Pons (tissue), 1 donor: ENCODE measurements at places on chromosomes 7 and 10.
A peak's percentile ranks its signal among the peaks of the same experiment; 100 is the strongest.

DNA sequence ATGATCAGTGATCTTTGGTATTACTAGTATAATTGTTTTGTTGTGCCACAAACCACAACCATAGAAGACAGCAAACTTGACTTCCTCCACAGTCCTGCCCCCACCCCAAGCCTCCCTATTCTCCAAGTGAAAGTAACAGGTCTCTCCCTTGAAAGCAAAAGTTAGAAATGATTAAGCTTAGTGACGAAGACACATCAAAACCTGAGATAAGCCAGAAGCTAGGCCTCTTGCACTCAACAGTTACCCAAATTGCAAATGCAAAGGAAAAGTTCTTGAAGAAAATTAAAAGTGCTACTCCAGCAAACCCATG, 7.5 kb downstream of the SAR1A start:
- no peak for DNase-seq

DNA sequence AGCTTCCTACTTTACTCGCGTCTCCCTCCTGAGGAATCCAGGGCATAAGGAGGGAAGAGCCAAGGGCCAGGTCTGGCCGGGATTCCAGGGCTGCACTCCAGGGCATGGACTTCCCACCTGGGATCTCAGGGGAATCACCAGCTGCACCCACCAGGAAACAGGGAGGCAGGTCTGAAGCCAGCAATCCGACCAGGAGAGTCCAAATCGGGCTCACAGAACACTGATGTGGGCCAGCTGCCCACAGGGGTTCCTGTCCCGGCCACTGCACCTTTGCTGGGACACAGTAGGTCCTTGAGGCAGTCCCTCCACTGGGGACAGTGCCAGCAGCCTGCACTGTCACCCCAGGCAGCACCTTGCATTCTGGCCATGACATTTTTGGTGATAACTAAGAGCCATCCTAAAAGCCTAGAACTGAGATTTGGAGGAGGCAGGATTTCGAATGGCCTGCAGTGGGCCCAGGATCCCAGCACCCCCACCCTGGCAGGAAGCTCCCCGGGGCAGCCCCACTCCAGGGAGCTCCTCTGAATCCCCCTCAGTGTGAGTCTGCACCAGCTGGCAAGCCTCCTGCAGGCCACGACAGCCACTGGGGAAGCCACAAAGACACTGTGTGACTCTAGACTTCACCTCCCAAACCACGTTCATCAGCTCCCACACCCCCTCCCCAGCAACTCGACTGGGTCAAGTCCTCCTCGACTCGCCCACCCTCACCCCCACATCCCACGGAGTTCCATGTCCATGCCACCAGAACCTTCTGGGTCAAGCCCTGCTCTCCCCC, 71.5 kb upstream of the PPP2R2D start:
- no peak for DNase-seq

- DNase-seq: no peak
Observed at GRCh38 chr7:1192171-1192676, 32.2 kb upstream of the ZFAND2A start.

- DNase-seq: no peak
Observed at GRCh38 chr10:110781139-110781538, 90.6 kb upstream of the PDCD4 start.

GRCh38 chr7:99035723-99036545, 108.0 kb downstream of the SMURF1 start:
- DNase-seq: no peak

- DNase-seq: no peak
Observed at GRCh38 chr10:105259201-105259600, 618.1 kb downstream of the SORCS3 start.

GRCh38 chr10:1130226-1130625, 74.0 kb downstream of the WDR37 start:
- no peak for DNase-seq

DNA sequence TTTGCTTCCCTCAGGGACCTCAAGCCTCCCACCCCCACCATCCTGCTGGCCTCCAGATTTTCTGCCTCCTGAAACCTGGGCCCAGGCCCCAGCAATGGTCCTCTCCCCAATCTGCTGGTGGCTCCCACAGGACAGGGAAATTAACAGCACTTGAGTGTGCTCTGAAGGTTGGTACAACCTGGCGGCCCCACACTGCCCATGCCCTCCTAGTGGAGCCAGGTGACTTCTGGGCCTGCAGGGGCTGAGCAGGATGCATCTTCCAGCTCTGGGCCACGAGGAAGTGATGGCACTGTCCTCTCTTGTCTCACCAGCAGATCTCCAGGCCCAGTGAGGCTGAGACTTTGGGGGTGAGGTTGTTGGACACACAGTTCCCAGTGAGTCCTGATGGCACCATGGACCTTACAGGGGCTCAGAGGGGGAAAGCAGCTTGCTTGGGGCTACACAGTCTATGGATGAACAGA, 3.6 kb upstream of the ZMIZ1 start:
- DNase-seq: no peak

DNA sequence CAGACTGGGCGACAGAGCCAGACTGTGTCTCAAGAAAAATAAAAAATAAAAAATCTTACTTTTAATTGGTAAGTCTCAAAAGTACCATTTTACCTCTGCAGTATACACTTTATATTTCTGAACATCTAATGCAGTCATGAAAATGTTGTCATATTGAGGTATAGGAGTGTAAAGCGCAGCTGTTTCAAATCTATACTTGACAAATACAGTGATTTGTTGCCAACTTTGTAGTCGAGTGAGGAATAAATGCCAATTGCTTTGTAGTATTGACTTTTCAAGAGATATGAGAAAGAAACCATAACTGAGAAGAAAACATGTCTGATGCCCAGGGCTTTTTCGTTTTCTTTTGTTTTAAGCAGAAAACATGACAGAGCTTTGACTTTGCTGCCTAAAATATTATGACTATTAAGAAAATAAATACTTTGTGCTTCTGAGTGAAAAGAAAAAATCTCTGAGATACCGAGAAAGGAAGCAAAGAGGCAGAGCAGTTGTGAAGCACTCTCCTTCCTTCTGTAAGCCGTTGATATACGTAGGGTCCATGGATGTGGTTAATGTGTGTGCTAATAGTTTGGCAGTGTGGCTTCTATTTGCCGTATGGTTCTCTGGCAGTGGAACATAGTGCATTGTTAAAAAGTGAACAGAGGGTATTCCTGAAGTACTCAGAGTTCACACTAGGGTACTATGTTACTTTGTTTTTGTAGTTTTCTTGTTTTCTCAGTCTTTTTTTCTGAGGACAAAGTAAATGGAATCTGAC, 38.2 kb downstream of the AVL9 start:
- no peak for DNase-seq

DNA sequence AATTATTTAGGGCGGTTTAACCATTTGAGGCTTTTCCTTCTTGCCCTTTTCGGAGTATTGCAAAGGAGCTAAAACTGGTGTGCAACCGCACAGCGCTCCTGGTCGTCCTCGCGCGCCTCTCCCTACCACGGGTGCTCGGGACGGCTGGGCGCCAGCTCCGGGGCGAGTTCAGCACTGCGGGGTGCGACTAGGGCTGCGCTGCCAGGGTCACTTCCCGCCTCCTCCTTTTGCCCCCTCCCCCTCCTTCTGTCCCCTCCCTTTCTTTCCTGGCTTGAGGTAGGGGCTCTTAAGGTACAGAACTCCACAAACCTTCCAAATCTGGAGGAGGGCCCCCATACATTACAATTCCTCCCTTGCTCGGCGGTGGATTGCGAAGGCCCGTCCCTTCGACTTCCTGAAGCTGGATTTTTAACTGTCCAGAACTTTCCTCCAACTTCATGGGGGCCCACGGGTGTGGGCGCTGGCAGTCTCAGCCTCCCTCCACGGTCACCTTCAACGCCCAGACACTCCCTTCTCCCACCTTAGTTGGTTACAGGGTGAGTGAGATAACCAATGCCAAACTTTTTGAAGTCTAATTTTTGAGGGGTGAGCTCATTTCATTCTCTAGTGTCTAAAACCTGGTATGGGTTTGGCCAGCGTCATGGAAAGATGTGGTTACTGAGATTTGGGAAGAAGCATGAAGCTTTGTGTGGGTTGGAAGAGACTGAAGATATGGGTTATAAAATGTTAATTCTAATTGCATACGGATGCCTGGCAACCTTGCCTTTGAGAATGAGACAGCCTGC, 3.1 kb downstream of the FZD1 start:
- DNase-seq: no peak

DNA sequence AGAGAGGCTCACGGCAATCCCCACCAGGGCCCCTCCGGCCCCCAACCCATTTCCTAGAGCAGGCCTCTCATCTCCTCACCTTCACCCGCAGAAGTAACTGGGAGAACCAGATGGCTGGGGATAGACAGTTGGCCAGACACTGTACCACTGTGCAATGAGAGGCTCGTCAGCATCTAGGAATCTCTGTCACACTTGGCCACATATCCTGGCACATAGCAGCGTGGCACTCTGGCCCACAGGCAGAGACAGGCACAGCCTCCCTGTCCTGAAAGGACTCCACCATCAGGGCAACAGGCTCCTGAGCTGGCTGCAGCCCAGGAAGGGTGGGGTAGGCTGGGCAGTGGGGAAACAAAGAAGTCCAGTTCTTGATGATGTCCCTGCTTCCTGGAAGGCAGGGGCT, 45.8 kb downstream of the C10orf143 start:
- DNase-seq: no peak

GRCh38 chr10:128870830-128871597, 596.0 kb upstream of the MGMT start:
- no peak for DNase-seq

DNA sequence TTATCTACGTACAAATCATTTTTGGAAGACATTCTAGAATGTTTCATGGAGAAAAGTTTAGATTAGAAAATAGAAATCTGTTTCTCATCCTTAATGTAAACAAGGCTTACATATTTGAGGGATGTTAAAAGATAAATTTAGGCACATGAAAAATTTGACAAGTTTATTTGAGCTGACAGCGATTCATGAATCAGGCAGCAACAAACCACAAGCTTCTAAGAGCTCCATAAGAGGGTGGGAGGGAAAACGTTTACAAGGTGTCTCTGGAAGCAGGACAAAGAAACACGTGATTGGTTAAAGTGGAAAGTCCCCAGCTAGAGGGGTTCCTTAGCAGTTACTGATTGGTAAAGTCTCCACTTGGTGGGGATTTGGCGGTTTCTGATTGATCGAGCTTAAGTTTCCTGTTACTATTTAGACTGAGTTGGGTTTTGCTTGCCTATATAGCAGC, 228.9 kb upstream of the PITRM1 start:
- no peak for DNase-seq

GRCh38 chr7:104825099-104825498, 188.9 kb upstream of the KMT2E start:
- no peak for DNase-seq

- DNase-seq: no peak
Observed at GRCh38 chr7:36165059-36165458, 12.0 kb downstream of the EEPD1 start.

DNA sequence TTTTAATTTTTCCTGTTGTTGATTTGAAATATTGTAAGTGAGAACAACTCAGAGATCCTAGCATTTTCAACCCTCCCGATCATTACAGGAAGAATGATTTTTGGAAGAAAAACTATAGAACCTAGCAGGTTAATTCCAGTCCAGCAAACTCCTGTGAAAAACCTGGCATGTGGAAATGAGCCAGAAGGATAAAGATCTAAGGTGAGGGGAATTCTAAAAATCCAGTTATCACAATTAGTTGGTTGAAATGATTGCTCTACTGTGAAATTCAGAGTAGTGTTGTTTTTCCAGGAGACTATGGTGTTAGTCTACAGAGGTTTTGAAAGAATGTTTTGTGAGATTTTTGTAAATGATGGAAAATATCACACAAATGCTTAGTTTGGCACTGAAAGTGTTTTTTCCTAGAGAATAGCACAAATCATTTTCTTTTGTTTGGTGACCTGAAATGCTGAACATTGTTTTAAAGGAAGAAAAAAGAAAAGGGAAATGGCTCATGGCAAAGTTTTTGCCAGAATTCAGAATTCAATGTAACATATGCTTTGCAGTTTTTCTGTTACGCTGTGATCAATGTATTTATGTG, 152.4 kb upstream of the SLC26A5 start:
- DNase-seq: no peak

GRCh38 chr7:38840736-38841460, 68.1 kb downstream of the VPS41 start:
- no peak for DNase-seq

GRCh38 chr7:75604408-75604807, 112.3 kb downstream of the SPDYE5 start:
- no peak for DNase-seq

- peak; percentile 60 for DNase-seq
Observed at GRCh38 chr10:86681047-86681446, 12.7 kb downstream of the LDB3 start.

DNA sequence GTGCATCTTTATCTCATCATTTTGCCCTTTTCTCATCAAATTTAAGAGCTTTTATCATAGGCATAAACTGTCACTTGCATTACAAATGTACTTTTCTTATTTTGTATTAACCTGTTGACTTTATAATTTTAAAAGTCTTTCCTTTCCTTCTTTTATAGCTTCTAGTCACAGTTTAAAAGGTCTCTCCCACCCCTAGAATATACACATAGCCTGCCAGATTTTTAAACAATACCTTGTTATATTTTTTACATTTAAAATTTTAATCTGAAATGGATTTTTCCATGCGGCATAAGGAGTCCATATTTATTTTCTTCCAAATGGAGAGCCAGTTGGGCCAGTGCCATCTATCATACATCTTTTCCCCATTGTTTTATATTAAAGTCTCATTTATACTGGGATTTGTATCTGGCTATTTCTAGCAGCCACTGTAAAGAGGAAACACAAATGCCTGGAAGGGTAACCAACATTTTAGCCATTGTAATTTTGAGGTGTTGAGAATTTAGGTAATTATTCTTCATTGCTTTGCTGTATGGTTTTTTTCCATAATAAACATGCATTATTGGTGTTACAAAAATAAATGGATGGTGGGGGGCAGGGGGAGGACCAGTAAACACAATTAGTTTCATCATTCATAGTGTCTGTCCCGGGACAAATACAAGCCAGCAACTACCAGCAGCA, 92.8 kb downstream of the CCDC71L start:
- no peak for DNase-seq

DNA sequence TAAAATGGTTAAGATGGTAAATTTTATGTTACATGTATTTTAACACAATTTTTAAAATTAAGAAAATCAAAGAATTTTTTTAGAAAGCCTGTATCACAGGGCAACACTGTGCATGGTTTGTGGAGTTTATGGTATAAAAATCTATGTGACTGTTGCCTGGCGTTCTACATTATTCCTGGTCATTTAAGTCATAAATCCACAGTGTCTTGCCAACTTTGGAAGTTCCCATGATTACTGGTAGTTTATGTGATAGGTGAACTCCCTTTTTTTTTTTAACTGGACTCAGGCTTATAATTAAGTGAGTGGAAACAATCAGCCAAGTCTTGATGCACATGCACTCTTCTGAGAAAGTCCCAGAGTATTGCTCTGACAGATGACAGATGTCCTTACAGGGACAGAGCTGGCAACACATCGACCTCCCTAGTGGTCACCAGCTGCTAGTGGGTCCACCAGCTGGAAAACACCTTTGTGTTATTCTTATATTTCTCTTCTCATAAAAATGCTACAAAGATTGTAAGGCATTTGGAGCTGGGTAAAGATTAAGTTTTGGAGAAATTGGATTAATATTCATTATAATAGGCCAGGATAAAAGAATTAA, 8.8 kb upstream of the STN1 start:
- DNase-seq: no peak

GRCh38 chr10:5987747-5988146, 10.4 kb upstream of the IL15RA start:
- no peak for DNase-seq
